ENCODE measurements at places on chromosomes 2 and 18.

- DNase-seq = peak; percentile 22
These were observed 29.9 kb upstream of the MPPE1 start for GRCh38 chr18:11937874-11938478.

DNA sequence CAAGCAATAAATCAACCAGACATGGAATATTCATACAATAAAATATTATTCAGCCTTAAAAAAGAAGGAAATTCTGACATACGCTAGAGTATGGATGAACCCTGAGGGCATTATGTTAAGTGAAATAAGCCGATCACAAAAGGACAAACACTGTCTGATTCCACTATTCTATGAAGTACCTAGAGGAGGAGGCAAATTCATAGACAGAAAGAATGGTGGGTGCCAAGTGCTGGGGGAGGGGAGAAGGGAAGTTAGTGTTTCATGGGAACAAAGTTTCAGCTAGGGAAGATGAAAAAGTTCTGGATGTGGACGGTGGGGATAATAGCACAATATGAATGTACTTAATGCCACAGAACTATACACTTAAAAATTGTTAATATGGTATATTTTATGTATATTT lies 19.8 kb downstream of the SMAD7 start:
- no peak for DNase-seq

DNA sequence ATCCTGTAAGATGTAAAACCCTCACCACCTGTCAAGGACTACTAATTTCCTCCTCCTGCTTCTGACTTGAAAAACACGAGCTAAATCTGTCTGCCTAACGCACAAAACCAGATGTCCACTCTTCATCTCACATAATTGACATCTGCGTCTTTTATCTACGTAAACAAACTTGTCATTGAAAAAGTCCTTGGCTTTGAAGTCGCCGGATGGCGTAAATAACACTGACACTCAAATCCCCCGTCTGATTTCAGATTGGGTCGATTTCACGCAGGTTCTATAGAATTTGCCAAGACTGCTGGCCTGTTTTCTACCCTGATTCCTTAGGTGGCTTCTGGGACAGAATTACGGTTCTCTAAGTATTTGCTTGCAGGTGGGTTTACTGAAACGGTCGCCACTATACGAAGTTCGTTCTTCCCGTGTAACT lies 539 bp upstream of the MOB4 start:
- DNase-seq = no peak

DNA sequence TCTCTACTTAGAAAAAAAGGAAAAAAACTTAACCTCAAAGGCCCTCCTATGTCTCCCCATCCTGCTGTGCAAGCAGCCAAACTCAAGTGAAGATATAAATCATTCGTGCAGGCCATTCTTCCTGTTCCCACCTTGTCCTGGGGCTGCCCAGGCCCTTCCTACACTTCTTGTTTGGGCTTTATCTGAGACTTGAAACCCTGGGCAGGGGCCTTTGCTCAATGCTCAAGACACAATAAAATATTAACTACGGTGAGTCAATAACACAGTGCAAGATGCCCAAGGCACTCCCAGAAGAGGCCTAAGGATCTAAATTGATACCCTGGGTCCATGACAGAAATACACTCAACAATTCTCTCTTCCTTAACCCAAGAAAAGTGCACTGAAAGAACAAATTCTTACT lies 67.6 kb downstream of the TBC1D8 start:
- DNase-seq = no peak
